Bronchial epithelial cell (primary cell): ENCODE measurements at places on chromosomes 1 and 21.

DNA sequence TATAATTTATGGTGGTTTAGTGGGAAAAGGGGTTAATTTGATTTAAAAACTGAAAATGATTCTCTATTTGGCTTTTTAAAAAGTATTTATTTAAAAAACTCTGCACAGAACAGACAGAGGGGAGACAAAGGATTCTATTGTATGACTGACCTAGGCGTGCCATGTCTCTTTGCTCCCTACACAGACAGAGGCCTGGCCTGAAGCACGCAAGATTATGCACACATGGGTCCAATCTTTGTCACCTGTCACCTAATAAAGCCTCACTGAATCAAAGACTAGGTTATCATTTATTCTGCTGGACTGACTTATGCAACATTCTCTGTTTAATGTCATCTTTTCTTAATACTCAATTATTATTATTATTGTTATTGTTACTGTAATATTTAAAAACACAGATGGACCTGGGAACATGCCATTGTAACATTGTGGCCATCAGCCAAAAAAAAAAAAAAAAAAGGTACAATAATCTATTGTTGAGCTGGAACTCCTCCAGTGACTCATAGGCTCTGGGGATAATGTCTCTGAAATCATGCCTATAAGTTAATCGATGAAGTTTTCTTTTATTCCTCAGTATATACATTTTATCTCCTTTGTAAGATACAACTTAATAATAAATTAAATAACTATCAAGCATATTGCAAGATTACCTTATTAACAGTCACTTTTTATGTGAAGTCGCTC lies 112.1 kb downstream of the RUNX1 start:
- peak; percentile 55 for DNase-seq

DNA sequence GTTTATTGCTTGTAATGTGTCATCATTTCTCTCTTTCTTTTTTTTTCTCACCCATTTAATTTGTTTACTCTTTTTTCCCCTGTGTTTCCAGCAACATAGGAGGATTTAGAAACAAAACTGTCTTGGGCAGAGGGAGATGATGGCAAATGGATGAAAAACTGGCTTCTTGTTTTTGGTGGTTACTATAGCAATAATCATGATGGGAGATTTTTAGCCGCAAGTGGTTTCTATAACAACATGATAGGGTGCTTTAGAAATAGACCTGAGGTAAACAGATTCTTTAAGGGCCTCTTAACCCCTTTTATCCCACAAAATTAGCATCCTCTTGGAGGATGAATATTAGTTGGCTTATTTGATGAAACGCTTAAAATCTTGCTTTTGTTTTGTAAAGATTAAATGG lies 51.6 kb downstream of the CRB1 start:
- no peak for DNase-seq

GRCh38 chr1:197143276-197143675 lies 3.2 kb downstream of the ASPM start:
- DNase-seq = no peak

- no peak for DNase-seq
Measured at GRCh38 chr1:21568809-21569385, 59.7 kb downstream of the ALPL start.

DNA sequence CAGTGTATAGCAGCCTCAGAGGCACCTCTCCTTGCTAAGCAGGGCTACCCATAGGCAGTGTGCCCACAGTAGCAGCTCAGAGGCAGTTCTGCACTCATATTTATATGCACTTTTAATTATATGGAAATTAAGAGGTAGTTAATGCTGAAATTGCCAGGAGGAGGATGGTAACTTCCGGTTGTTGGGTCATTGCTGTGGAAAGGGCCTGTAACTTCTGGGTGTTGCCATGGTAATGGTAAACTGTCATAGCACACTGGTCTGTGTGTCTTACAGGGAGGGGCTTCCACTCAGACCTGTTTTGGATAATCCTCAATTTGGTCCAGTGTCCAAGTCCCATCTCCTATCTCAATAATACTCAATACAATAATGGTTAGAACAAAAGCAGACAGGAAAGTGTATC lies 7.6 kb downstream of the CFH start:
- DNase-seq = no peak

DNA sequence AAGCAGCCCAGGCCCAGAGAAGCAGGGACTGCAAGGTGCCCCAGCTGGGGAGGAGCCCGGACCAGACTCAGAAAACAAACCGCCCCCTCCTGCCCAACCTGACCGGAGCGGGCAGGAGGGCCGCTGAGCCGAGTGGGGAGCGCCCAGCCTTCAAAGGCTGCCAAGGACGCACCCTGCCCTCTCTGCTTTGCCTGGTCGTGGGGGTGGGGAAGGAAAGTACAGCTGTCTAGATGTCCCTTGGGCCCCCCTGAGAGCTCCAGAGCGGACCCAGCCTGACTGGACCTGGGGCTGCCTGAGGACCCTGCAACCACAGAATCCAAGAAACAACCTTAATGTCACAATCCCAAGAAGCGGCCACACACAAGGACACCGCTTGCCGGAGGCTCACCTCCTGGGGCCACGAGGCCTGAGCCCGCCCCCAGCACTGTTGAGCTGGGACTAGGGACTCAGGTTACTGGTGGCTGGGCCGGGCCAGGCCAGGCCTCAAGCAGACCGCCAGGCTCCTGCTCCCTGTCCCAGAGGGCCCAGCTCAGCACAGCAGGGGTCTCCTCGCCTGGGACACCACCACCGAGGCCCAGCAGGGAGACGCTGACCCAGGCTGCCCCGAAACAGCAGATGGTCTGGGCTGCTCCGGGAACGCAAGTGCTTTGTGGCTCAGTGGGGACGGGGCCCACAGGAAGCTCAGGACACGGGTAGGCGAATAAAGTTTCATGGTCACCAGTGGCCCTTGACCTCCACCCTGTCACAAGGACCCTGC lies 1.4 kb downstream of the DVL1 start:
- no peak for DNase-seq

DNA sequence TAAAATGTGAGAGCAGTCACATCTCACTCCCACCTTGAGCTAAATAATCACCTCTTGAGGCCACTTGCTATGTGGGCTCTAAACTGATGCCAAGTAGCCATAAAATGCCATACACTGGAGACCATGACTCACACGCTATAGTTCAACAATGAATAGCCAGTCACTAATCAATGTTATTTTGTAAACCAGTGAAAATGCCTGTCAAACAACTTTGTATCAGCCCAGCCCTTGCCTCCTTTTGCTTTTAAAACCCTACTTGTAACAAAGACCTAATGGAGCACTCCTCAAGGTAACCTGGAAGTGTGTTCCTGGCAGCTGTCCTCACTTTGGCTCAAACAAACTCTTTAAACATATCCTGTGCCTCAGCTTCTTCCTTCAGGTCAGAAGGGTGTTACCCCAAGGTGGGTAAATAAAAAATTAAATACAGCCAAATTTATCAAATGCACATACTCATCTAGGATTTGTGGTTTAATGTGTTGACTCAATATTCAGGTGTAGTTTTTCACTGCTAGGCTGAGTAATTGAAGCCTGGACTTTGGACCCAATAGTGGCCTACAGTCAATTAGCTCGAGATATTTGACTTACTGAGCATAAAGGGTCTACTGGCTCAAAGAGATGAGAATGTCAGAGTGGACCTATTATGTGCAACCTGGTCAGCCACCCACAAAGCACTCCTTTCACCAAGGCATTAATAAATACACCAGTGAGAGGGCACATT lies 154.3 kb downstream of the COQ8A start:
- peak; percentile 12 for DNase-seq
